Left renal pelvis (tissue), 4 donors: ENCODE measurements at places on chromosomes 4 and X.

GRCh38 chr4:8435656-8436121 is 4.8 kb downstream of the ACOX3 start:
- no peak for DNase-seq

- DNase-seq = no peak
Observed at GRCh38 chrX:41023098-41023497, 62.1 kb upstream of the USP9X start.

GRCh38 chr4:111712093-111712677 is 433.1 kb upstream of the FAM241A start:
- no peak for DNase-seq

DNA sequence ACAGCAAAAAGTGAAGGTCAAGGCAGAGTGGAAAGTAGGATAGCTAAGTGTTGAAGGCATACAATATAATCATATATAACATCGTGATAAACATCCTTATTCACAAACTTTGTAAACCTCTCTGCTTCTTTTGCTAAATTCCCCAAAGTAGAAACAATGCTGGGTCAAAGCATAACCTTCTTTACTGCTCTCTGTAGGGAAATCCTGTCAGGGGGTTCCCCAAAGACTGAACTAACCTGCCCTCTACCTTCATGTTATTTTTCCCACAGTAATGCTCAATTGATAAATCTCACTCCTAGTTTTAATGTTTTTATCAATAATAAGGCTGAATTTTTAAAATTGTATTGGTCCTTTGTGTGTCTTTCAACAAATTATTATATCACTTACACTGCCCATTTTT is 55.7 kb downstream of the DCHS2 start:
- DNase-seq = no peak

- no peak for DNase-seq
Observed at GRCh38 chr4:14165222-14165920, 537.8 kb upstream of the BOD1L1 start.
